ENCODE measurements at places on chromosomes 2 and 18. TPM values are rescaled to one million over a fixed set of nuclear protein-coding genes. Genes with fewer than 3 reads are reported as not detected.

Gene C2orf78
- total RNA-seq: not detected

Gene RNF103
- total RNA-seq: 55.3 TPM

Gene TMEM237
- 7.2 TPM for total RNA-seq

GRCh38 chr18:2180586-2180985, 390.7 kb downstream of the METTL4 start:
- no peak for DNase-seq

DNA sequence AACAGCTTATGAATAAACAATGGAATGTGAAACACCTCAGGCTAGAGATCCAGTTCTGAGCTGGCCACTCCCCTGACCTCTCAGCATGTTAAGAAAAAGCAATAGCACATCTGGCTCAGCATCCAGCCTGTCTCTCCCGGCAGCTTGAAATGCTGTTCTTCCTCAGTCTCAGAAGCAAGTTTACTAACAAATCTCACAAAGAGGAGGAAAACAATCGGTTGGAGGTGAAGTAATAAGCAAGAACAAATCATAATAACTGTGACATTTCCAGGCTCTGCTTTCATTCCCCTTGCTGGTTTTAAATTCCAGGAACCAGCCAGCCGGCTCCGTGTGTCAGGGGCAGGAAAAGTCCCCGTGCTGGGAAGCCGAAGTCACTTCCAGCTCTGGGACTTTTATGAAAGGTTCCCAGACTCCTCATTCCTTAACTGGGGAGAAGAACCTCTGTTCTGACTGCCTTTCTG, 133.9 kb upstream of the ARL4C start:
- DNase-seq: no peak

GRCh38 chr2:188727846-188728245, 246.3 kb upstream of the COL3A1 start:
- no peak for DNase-seq

DNA sequence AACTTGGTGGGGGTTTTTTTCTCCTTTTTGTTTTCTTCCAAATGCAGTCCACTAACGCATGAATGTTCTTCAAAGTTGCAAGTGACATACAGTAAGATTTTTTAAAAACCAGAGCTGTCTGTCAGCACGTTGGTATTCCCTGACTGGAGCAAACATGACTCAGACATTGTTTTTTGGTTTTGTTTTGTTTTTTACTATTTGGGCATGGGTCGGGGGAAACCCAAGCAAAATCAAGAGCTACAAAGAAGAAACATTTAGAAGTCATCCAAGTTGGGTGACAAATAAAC, 726 bp upstream of the CCDC88A start:
- DNase-seq: no peak
